Tibial nerve (tissue), 4 donors: ENCODE measurements at places on chromosomes 16 and 17.

DNA sequence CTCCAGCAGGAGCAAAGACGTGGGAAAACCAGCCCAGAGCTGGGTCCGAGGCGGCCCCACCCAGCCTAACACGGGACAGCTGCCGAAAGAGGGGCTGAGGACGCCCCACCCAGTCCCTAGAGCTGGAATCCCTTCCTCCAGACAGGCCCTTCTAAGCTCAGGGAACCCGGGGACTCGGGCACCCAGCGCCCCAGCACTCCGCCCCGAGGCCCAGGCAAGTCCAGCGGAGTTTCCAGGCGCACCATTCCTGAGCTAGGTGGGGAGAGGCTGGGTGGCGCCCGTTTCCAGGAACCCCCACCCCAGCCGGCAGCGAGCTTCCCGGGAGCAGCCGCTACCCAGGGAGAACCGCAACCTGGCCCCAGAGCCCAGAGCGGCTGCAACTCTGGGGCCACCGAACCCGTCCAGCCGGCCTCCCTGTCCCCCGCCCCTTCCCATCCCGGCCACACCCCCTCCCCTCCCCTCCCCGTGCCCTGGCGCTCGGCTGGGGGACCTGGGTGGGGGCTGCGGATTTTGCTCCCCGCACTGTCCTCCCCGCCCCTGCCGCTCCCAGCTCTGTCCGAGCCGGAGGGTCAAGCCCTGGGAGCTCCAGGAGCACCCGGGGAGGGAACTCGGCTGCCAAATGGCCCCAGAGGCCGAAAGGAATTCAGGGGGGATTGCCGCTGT is 536 bp downstream of the TMC6 start:
- H3K4me3 ChIP-seq: peak overlapping the region; percentile 68
- H3K4me1 ChIP-seq: peaks cover 73% of the 10 kb centered on the region
- H3K27me3 ChIP-seq: no peaks in the 10 kb centered on the region
- DNase-seq: no peak
- H3K36me3 ChIP-seq: peaks cover 22% of the 10 kb centered on the region

GRCh38 chr17:55356434-55357328 is 65.0 kb downstream of the MMD start:
- H3K27ac ChIP-seq: no peak overlapping the region
- H3K4me1 ChIP-seq: no peaks in the 10 kb centered on the region
- no peaks in the 10 kb centered on the region for H3K27me3 ChIP-seq
- no peaks in the 10 kb centered on the region for H3K36me3 ChIP-seq
- no peak overlapping the region for H3K4me3 ChIP-seq

- no peak overlapping the region for H3K27ac ChIP-seq
- no peak for DNase-seq
- H3K27me3 ChIP-seq: no peaks in the 10 kb centered on the region
- no peaks in the 10 kb centered on the region for H3K4me1 ChIP-seq
Observed at GRCh38 chr16:22743401-22743800, 70.6 kb upstream of the HS3ST2 start.

DNA sequence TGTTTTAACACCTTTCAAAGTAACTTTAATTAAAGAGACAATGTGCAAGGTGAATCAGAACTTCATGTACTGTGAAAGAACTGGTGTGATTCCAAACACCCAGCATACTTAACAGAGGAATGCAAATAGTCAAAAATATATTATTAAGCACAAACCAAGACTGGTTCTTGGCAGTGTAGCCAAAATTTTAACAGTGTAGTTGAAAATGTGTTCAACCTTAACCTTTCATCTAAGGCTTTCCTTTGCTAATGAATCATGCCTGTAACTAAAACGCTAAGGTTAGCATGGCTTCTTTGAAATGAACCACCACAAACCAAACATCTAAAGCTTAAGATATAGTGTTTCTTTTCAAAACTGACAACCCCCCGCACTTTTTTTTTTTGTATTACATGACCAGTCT is 146.3 kb upstream of the AXIN2 start:
- no peaks in the 10 kb centered on the region for H3K27me3 ChIP-seq
- DNase-seq: no peak
- no peak overlapping the region for H3K27ac ChIP-seq
- H3K4me3 ChIP-seq: no peak overlapping the region
- no peaks in the 10 kb centered on the region for H3K4me1 ChIP-seq
